ENCODE measurements at places on chromosomes 1 and 21.
A peak's percentile ranks its signal among the peaks of the same experiment; 100 is the strongest.

DNA sequence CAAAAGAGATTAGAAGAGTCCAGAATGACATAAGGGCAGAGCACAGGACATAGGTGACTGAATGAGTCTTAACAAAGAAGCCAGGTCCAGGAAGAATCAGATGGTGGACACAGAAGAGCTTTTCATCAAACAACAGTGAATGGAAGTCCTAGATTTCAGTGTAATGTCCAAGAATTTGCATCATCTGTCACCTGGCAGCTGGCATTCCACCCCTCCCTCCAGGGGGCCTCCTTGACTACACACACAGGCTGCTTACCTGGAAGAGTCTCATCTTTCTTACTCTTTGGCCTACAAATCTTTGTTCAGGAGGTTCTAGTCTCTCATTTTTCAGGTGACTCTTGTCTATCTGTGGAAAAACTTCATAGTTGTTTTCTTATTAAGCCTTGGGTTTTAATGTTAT lies 36.2 kb downstream of the GORAB start:
- no peak for DNase-seq

GRCh38 chr1:53593758-53594380 lies 134.7 kb downstream of the DMRTB1 start:
- no peak for DNase-seq

GRCh38 chr1:24540906-24541710 lies 14.8 kb upstream of the NCMAP start:
- DNase-seq, result peak; percentile 73

DNA sequence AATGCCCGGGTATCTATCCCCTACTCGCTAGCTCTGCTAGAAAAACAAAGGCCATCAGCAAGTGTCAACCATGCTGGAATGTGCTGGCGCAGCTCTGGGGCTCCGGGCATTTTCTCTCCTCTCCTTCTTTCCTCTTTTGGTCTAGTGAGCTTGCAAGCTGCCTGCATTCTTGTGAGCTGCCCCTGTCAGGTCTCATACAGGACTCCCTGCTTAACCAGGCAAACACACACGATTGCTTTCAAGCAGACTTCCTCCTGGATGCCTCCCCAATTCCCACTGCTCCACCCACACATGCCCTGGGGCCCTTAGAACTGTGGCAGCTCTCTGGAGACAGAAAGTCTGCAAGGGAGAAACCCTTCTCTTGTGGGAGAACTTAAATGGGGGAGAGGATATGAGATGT lies 35.7 kb upstream of the SUCO start:
- no peak for DNase-seq

DNA sequence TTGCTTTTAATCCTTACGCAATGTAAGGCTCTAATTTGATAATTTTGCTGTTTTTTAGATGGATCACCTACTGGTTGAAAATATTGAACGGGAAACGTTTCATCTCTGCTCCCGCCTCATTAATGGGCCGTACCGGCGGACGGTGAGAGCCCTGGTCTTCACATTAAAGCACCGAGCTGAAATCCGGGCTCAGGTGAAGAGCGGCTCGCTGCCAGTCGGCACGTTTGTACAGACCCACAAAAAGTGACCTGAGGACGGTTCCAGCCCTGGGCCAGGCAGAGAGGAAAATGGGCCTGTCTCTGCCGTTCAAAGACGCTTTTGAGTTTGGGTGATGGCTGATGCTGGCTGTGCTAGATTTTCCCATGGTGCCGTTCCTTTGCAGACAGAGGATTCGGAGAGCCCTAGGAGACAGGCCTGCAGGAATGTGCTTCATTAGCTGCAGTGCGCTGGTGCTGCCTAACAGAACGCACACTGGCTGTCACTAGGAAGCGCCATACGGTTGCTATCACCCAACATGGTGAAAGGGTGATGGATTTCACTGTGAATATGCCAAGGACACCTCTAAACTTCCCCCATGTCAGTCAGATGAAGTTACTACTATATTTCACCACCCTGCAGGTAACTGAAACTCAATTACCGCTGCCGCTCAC lies 42.9 kb downstream of the TCEANC2 start:
- DNase-seq, result no peak

- peak; percentile 79 for DNase-seq
Measured at GRCh38 chr1:42753070-42753469, 13.0 kb upstream of the CLDN19 start.

DNA sequence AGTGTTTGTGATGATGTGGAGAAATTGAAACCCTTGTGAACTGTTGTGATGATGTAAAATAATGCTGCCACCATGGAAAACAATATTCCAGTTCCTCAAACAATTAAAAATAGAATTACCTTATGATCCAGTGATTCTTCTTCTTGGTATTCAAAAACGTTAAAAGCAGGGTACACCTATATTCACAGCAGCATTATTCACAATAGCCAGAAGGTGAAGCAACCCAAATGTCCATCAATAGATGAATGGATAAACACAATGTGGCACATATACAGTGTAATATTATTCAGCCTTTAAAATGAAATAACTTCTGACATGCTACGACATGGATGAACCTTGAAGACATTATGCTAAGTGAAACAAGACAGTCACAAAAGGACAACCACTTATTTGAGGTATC lies 59.2 kb downstream of the LYPLAL1 start:
- DNase-seq, result no peak

DNA sequence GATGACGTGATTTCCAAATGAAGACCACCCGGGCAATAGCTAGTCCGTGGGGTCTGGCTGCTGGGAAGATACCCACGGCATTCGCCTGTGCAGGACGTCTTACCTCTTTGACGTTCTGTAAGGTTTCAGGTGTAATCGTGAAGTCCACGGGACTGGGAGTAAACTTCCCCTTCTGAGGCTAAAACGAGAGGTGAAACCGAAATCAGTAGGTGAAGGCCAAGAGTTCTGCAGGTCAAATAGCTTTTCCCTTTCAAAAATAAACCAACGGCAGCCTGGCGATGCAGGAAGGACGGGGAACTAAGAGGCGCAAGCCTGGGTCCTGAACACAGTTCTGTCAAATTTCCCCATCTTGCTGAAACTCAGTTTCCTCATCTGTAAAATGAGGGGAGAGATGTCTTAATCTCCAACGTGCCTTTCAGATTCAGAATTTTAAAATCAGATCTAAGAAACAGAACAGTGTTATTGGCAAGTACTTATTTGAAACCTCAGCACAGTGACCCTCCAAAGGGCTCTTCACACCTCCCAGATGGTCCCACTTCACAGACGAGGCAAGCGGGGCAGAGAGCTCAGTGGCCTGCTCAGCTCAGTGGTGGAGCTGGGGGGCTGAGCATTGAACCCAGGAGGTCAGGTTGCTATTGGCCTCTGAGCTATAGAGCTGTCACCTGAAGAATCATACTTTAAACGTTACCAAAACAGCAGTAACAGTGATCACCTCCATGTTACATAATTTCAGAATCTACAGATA lies 34.7 kb downstream of the VPS26C start:
- no peak for DNase-seq

DNA sequence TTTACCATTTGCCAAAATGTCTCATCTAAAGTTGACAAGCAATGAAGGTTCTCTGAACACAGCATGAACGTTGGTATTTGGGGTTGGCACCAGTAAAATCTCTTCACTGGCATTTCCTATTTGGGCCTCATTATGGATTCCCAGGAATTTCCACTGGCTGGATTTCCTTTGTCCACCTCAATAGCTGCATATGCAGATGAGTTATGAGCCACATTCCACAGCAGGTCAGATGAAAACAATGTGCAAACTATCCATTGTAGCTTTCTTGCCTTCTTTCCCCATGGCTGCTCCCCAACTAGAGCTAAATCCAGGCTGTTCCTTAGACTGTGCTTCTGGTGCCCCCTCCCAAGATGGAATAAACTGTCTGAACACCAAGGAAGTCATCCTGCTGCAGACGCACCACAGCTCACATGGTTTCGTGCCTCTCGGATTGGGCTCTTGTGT lies 168.1 kb upstream of the FGGY start:
- peak; percentile 46 for DNase-seq

- DNase-seq, result peak; percentile 42
Measured at GRCh38 chr1:43530483-43531106, at the start of gene PTPRF. Gene PTPRF (plus strand): TSS chr1:43530883. CDS start chr1:43545076, 14,193 bp downstream.

DNA sequence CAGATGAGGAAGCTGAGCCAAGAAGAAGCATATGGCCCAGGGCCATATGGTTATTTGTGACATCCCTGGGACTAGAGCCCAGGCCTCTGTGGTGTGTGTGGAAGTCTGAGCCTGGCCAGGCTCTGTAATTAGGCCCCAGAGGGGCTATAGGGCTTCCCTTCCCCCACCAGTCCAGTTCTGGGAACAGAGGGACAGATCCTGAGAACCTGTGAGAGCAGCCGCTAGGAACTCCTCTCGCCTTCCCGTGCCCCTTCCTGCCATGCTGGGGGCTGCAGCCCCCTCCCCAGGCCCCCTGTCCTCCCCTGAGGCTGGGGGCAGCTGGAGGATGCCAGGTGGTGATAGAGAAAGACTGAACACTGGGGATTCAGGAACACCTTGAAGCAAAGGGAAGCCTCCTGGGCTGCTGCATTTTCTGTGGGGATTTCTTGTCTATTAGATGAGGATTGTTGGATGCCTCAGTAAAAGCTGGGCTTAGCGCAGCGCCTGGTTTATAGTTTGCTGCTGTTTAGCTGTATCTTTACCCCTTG lies 33.3 kb downstream of the COQ8A start:
- no peak for DNase-seq

DNA sequence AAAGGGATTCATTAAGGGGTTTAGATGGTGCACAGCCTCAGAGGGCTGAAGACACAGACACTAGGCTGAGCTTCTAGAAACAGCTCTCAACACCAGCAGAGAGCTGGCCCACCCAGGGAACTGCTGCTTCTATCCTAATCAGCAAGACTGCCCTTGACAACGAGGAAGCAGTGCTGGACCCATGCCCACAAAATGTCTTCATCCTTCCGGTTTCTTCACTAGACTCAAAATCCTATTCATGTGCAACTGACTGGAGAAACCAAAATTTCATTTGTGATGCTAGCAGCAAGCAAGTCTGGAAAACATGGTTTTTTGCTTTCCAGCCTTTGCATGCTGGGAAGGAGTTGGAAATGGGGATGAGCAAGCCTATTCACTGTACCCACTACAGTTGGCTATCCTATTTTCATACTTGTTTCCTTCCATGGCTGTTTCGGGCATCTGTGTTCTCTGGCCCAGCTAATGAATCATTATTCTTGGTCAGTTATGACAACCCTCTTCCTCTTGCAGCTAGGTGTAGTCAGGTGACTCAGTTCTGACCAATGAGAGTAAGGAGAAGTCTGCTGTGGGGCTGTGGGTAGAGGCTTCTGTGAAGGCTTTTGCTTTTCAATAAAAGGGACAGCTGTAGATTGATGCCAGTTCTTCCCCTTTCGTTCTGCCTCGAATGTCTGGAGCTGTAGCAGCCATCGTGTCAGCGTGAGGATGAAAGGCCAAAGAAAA lies 14.6 kb upstream of the TMEM61 start:
- peak; percentile 58 for DNase-seq

- peak; percentile 67 for DNase-seq
Measured at GRCh38 chr1:221203224-221204054, 324.2 kb downstream of the HLX start.

DNA sequence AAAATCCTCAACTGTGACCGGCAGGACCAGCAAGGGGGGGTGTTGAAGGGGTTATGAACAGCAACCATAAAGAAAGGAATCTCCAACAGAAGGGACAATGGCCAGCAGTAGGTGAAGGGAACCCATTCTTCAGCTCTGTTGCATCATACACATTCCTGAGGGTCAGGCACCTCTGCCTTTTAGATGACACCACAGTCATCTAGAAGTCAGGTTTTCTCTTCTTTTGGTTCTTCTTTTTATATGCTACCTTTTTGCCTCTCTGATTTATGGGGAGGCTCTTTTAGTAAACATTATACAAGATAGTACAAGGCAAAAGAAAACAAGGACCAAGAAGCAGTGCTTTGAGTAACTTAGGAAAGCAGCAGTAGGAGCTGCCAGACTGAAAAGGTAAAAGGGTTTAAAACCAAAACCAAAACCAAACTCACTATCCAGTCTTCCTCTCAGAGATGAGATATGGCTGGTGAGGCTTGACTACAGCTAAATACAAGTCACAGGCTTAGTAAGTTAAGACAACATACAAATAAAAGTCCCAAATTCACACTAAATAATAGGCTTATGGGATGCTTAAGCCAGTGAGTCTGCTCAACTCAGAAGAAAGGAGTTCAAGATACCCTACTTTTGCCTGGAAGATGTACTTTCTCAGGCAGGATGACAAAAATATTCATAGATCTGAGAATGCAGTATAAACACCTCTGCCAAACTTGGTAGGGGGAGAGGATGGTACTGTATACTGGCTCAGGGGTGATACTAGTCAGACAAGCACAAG lies 4.1 kb downstream of the TEX38 start:
- DNase-seq, result no peak

All from HCEC 1CT (cell line).